ENCODE measurements at places on chromosomes 4 and X.

- peak; percentile 26 for DNase-seq
These were observed at the start of gene DACH2 for GRCh38 chrX:86148024-86148511. Gene DACH2 (plus strand): TSS chrX:86148451.

GRCh38 chr4:147683188-147683591 is 773 bp downstream of the PRMT9 start:
- DNase-seq, result peak; percentile 33

- peak; percentile 30 for DNase-seq
These were observed 85.8 kb downstream of the ARHGAP6 start for GRCh38 chrX:11579636-11580600.

GRCh38 chr4:37628977-37629609 is 57.1 kb downstream of the RELL1 start:
- peak; percentile 96 for DNase-seq

- no peak for DNase-seq
These were observed 36.8 kb upstream of the NAA11 start for GRCh38 chr4:79362626-79363025.

DNA sequence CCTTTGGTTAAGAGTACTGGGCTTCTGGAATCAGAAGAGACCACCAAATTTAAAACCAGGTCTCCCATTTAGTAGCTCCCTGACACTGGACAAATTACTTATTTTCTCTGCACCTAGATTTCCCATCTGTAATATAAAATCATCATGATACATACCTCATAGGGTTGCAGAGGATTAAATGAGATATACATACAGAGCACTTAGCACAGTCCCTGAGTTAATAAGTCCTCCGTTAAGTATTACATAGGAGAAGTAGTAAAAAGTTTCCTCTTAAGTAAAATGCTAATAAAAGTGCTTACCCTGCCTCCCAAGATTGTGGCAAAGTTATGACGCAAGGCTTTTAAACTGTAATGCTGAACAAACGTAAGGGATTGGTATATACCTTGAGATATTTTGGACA is 539 bp upstream of the CHIC1 start:
- DNase-seq, result peak; percentile 8

Data from amniotic epithelial cell (primary cell).